ENCODE measurements at places on chromosomes 5 and 9. TPM values are rescaled to one million over a fixed set of nuclear protein-coding genes. Genes with fewer than 3 reads are reported as not detected.

DNA sequence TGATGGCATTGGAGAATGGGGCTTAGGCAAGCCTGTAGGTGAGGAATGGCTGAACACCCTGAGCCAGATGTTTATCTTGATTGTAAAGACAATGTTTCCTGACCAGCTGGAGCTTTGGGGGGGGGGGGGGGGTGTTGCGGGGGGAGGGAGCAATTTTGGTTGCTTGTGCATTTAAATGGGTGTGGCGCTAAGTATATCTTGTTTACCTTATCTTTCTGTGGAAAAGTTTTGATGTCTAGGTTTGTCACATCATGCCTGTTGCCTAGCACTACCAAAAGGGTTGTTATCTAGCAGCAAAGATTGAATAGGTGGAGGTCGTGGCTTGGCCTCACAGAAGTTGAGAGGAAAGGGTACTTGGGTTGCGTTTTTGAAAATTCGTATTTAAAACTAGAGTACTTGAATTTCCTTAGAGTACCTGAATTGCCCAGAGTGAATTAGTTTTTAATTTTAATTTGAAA, 1.3 kb downstream of the SMAD5 start:
- no peak for DNase-seq

Gene SH3RF2
- 14.3 TPM for total RNA-seq

DNA sequence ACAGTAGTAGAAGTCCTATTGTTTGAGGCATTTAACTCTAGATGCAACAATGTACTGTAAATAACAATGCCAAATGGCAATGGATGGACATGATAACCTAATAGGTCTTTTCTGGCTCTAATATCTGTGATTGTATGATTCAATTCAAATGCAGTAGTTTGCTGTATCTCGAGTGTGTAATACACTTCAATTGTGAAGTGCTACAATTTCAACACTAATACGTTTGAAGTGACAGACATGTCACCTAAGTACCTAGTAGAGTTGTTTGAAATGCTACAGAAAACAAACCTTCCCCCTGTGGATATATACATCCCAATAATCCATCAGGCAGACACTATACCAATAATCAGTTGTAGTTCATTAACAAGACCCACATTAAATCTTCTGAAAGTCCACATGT, 305.9 kb upstream of the ITGA1 start:
- no peak for DNase-seq

Gene UBAC1
- 54.8 TPM for total RNA-seq

- no peak for DNase-seq
These were observed 17.7 kb upstream of the LRRC14B start for GRCh38 chr5:173392-174290.

Gene TMEM252
- total RNA-seq = not detected

- DNase-seq = no peak
These were observed 306.9 kb downstream of the GLIS3 start for GRCh38 chr9:3992924-3993323.

Gene CCDC192
- not detected for total RNA-seq
